ENCODE measurements at places on chromosomes 2 and 18.
A peak's percentile ranks its signal among the peaks of the same experiment; 100 is the strongest.

DNA sequence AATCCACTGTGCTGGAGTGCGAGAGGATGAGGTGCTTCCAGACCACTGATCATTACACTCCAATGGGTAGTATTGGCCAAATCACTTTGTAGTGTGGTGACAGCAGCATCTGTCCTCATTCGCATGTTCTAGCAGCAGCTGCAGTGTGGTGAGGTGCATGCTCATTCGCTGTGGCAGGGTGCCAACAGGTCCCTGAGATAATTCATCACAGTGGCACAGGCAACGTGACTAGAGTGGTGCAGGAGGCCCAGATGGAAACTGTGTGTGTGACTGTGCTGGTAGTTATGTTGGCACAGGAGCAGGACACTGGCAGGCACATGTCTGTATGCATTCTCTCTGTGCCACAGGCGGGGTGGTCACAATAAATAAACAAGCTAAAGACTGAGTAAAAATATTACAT, 329.5 kb upstream of the SYT4 start:
- DNase-seq = no peak

GRCh38 chr2:165697748-165698443, 96.2 kb downstream of the GALNT3 start:
- DNase-seq = no peak

DNA sequence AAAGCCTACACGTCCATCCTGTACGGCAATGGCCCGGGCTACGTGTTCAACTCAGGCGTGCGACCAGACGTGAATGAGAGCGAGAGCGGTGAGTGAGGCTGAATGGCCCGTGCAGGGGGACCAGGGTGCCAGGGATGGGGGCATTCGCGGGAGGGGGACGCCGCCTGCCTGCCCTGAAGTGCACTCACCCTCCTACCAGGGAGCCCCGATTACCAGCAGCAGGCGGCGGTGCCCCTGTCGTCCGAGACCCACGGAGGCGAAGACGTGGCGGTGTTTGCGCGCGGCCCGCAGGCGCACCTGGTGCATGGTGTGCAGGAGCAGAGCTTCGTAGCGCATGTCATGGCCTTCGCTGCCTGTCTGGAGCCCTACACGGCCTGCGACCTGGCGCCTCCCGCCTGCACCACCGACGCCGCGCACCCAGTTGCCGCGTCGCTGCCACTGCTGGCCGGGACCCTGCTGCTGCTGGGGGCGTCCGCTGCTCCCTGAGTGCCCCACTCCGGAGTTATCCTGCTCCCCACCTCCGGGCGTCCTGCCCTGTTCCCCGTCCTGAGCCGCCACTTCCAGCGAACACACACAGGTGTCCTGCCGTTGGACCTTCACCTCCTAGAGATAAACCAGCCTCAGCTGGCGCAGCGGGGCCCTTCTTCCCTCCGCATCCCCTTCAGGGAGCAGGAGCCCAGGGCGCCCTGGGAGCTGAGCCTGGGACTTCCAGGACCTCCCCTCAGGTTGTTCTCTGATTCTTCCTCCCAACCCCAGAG, 2.9 kb downstream of the ALPI start:
- no peak for DNase-seq

- peak; percentile 44 for DNase-seq
Measured at GRCh38 chr2:236136538-236136937, 31.6 kb downstream of the GBX2 start.

DNA sequence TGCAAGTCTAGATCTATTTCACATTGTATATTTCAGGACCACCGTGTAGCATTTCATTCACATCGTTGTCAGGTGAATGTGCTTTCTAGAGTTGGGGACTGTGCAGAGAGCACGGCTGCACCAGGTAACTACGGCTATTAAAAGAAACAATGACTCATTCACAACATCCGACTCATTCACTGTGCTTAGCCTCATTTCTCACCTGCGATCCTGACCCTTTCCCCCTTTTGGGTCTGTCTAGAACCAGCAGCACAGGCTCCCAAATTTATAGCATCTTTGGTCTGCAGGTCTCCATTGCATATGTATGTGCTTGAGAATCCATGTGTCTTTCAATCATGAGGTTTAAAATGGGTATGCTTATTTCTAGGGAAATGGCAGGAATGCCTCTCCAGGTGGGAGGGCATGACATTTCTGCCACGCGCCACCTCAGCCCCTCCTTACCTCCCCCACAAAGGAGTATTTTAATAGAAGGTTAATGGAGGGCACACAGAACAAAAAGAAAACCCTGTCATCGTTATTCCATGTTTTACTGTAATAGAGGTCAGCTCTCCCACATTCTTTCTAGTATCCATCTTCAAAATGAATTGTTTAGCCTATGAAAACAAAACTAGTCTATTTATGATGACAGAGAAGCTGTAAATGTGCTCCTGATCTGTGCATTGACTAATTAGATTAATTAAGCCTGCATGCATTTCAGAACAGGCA, 246.7 kb upstream of the EPHA4 start:
- DNase-seq = no peak

GRCh38 chr18:48638896-48639771, 100.3 kb downstream of the CTIF start:
- DNase-seq = no peak

DNA sequence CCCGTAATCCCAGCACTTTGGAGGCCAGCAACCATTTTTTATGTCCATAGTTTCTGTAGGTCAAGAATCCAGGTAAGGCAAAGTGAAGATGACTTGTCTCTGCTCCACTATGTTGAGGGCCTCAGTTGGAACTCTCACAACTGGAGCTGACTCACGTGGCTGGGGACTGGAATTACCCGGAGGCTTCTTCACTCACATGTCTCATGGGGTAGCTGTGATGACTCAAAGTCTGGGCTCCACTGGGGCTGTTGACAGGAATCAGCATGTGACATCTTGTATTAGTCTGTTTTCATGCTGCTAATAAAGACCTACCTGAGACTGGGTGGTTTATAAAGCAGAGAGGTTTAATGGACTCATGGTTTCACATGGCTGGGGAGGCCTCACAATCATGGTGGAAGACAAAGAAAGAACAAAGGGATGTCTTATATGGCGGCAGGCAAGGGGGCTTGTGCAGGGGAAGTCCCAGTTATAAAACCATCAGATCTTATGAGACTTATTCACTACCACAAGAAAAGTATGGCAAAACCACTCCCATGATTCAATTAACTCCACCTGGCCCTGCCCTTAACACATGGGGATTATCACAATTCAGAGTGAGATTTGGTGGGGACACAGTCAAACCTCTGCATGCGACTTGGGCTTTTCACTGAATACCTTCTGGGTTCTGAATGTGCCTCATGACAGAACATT, 7.8 kb upstream of the PPP1R1C start:
- DNase-seq = no peak

GRCh38 chr2:207229161-207229560, 63.4 kb upstream of the KLF7 start:
- DNase-seq = no peak

DNA sequence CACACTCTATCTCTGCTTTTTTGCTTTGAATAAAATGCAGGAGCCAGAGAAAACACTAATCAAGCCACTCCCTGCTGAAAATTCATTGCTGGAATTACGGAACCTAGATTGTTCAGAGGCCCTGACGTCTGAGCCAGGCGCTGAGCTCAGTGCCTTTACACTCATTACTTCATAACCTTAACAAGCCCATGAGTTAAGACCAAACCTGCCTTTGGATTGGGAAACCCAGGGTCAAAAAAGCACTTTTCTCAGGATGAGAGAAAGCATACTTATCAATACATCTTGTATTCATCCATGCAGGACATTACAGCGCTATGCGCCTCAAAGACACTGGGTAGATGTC, 762 bp downstream of the INO80C start:
- peak; percentile 24 for DNase-seq

DNA sequence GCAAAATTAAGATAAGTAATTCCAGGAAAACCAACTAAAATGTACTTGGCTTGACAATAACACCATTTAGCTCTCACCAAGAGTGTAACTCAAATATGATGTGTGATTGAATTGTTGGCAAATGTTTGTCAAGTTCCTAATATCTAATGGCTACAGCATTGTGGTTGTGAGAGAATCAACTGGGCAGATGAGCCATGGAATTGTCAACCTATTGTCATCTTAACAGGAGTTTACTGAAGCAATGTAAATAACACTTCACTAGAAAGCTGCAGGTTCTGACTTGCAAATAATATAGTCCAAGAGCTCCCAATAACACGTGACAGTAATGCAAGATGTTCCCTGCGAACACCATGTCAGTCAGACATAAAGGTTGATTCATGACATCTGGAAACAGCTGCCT, 495.2 kb upstream of the MEIS1 start:
- no peak for DNase-seq

- DNase-seq = no peak
Measured at GRCh38 chr18:21069468-21069867, 42.1 kb downstream of the ROCK1 start.

GRCh38 chr18:62453864-62454263, 69.0 kb upstream of the ZCCHC2 start:
- DNase-seq = no peak

GRCh38 chr2:165594935-165595255, 125.4 kb downstream of the CSRNP3 start:
- DNase-seq = no peak

- DNase-seq = no peak
Measured at GRCh38 chr18:3401669-3402620, 48.0 kb upstream of the TGIF1 start.

DNA sequence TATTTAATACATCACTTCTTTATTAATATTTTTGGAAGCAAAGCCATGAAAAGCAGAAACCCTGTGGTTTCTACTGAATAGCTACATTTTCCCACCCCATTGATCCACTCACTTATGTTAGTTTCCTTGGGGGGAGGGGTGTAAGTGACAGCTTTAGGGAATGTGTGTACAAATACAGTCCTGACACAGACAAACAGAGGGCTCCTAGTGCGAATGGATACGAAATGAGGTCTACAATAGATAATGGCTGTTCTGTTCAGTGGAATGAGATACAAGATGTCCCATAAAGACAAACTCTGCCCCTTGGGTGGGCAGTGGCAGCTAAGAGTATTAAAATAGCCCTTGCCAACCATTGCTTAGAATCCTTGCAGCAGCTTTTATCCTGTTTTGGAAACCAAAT, 312.9 kb downstream of the NCKAP5 start:
- DNase-seq = no peak

DNA sequence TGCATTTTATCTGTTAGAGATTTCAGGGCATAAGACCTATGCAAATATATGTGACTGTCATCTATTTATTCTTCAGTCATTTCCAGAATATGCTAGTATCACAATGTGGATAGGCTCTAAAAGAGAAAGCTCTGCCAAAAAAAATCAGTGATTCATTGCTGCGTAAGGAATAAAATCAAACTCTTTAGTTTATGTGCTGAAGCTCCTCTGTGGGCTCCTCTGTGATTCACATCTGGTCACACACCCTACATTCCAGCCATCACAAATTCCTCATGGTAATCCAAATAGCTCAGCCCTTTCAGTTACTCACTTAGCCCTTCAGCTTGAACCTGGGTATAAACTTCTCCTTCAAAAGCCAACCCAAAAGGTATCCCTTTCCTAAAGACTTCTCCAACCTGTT, 21.4 kb downstream of the DLGAP1 start:
- DNase-seq = no peak

DNA sequence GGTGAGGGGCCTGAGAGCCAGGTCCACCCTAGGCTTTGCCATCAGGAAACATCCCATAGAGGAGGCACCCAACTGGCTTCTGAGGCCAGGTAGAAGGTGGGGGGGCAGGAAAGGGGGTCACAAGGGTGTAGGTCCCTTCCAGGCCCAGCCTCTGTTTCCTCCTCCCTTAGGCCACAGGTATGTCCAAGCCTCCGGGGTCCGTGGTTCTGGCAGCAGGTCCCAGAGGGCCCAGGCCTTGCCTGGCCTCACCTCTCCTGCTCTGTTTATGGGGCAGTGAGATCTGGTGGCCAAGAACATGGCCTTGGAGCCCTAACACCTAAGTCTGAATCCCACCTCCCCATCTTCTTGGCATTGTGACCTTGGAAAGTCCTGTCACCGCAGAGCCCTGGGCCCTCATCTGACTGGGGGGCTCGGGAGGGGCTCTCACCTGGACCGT, 21.6 kb upstream of the GPR17 start:
- no peak for DNase-seq

- peak; percentile 68 for DNase-seq
Measured at GRCh38 chr2:98086491-98087446, at the start of gene VWA3B. TSS of gene VWA3B (plus strand) at chr2:98087167. CDS start at chr2:98093093, 5,926 bp downstream.

- DNase-seq = no peak
Measured at GRCh38 chr2:45806563-45807358, 155.3 kb downstream of the PRKCE start.

DNA sequence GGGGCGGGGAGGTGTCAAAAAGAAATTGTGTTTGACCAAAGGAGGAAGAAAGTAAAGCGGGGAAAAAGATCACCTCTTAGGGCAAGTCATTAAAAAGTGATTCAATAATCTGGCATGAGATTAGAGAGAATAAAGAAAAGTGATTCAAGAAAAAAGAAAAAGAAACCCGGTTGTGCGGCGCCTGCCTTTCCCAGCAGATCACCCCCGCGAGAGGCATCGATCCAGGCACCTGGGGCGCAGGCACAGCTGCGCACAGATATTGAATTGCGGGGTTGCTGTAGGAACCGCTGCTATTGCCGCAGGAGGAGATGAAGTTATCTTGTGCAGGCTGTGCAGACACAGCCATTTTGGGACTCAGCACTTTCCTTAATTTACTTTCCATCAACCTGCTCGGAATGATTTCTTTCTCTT, 71.2 kb downstream of the PLB1 start:
- DNase-seq = peak; percentile 62

DNA sequence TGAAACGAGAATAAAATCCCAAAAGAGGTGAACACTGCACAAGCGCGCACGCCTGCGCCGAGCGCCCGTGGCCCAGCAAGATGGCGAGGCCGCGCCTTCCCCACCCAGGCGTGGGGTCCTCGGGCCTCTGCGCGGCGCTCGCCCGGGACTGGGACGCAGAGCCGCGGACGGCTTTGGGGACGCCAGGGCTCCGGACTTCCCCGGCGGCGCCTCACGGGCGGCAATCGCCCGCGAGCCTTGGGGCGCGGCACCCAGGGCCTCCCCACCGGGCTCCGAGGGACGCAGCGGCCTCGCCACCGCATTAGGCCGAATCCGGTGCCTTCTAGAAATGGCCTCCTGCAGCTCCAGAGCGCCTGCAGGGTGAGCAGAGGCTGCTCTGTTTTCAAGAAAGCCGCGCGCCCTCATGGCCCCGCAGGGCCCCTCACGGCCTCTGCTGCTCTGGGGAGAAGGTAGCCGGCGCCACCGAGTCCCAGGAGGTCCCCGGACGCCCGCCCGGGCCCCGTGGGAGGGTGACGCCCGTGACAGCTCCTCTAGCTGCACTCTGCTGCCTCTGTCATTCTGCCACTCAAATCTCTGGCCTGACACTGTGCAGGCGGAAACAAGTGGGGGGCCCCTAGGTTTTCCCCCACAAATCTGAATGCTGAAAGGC, 35.9 kb upstream of the POMC start:
- no peak for DNase-seq

GRCh38 chr2:232960862-232961261, 52.2 kb downstream of the NGEF start:
- DNase-seq = no peak

GRCh38 chr2:160459538-160460332, 33.9 kb downstream of the RBMS1 start:
- DNase-seq = no peak

GRCh38 chr2:234098681-234099080, 48.2 kb downstream of the SPP2 start:
- no peak for DNase-seq

Measured in dorsolateral prefrontal cortex (tissue), 122 donors.